Kidney glomerular epithelial cell (primary cell): ENCODE measurements at places on chromosomes 13 and 19.

GRCh38 chr13:108903613-108904012 lies 274.2 kb downstream of the MYO16 start:
- DNase-seq: no peak

GRCh38 chr13:22561581-22561980 lies 619.2 kb upstream of the SGCG start:
- peak; percentile 6 for DNase-seq

GRCh38 chr19:1018393-1018792 lies 2.5 kb downstream of the TMEM259 start:
- no peak for DNase-seq

- DNase-seq: no peak
Observed at GRCh38 chr19:12872941-12873890, 8.0 kb downstream of the DNASE2 start.

DNA sequence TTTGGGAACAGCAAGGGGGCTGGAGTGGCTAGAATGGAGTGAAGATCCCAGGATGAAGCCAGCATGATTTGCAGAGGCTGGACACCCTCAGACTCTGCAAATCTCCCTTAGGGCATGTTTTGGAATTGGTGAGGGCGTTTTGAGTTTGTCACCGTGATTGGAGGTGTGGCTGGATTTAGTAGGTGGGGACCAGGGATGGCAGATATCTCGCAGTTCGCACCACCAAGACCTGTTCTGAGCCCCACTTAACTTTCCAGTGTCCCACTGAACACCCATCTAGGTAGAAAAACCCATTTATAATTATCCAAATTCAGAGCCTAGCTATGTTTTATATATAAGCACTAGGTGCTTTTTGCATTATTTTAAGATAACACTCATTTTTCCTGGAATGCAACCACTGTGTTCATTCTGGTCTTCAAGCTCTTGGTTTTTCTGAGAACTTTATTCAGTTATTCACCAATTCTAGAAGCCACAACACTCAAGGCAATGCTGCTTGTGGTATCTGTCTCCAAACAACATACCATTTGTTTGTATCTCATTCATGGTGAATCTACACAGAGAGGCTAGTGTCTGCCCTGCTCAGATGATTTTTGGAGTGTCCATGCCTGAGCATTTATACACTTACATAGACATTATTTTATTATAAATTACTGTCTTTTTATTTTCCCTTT lies 3.0 kb upstream of the NANOS2 start:
- DNase-seq: no peak

DNA sequence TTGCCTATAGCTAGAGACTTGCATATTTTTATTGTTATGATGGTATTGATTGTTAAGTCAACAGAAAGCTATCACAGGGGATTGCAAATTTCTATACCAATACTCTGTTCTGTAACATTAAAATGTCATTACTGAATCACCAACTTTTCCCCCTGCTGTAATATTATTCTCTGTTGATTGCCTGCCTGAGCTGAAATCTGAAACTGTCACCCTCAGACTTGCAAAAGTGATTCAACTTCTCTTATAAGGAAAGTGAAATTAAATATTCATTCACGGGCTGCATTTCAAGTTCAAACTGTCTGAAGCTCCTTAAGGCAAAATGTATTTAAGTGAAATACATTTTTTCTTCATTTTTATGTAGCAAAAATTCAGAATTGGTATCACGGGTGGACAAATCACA lies 723.2 kb downstream of the PCDH9 start:
- DNase-seq: no peak

DNA sequence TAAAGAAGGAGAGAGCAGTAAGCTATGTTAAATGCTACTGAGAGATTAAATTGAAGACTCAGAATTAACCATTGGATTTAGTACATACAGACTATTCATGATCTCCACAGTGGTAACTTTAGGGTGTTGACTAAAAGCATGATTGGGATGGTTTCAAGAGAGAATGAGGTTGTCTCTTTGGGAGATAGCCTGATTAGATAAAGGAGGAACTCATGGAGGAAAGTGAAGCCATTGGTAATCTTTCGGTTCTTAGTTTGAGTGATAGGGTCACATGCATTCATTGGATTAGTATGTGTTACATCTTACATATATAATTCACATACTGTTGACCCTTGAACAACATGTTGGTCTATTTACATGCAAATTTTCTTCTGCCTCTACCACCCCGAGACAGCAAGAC lies 18.8 kb upstream of the KL start:
- no peak for DNase-seq

DNA sequence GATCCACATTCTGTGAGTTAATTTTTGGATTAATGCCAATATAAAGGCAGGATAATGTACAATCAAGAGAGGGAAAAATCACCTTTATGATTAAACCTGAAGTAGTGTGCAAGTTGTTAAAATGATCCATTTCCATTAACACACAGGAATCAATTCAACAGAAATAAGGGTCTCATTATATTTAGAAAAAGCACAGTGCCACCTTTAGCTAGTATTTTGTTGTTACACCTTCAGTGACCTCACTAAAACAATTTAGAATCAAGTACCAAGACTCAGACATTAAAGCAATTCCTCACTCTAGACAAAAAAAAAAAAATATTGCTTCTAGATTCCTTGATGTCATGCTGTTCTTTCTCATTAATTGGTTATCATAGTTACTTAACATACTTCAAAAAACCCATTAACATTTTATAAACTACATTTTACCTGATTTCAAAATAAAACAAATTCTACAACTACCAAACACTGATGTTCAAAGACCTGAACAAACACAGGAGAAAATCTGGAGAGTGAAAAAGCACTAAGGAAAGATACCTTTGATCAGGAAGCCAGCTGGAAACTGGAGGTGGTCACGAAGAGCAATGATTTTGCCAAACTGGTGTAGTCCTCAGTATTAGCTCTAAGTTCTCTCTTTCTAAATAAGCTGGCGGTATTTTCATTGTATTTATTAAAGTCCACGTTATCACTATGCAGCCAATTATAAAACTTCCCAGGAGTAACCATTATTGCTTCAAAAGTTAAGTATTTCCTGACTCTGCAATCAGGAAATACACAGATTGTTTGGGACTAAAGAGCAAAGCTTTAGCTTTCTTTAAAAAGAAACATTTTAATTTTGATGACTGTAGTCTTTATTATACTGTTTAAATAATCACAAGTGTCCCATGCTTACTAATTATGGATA lies 115.3 kb downstream of the TBC1D4 start:
- no peak for DNase-seq

DNA sequence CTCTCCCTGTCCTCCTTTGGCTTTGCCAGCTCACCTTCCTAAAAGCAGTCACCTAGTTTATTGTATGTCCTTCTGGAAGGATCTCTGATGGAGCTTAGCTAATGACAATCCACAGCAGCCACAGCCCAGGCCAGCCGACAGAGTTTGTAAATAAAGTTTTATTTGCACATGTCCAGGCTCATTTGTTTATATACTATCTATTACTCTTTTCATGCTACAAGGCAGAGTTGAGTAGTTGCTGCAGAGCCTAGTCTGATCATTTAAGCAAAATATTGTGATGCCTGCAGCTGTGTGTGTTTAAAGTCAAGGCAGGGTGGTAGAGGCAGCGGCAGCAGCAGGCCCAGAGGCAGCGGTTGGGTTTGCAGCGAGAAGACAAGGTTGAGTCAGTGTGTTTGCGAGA lies 32.6 kb downstream of the NKPD1 start:
- no peak for DNase-seq

- DNase-seq: no peak
Observed at GRCh38 chr13:85108356-85108755, 690.9 kb downstream of the SLITRK6 start.

DNA sequence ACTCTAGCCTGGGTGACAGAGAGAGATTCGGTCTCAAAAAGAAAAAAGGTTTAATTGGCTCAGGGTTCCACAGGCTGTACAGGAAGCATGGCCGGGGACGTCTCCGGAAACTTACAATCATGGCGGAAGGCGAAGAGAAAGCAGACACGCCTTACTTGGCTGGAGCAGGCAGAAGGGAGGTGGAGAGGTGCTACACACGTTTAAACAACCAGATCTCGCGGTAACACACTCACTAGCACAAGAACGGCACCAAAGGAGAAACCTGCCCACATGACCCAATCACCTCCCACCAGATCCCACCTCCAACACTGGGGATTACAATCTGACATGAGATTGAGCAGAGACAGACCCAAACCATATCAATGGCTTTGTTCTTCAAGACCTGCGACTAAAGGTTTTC lies 12.8 kb downstream of the CASP14 start:
- no peak for DNase-seq
